T-helper 9 cell (primary cell): ENCODE measurements at places on chromosomes 12 and 14.

GRCh38 chr12:101743242-101743641 is 4.0 kb upstream of the SYCP3 start:
- no peak for DNase-seq

GRCh38 chr12:106633451-106633823 is 50.6 kb downstream of the RFX4 start:
- DNase-seq, result no peak

DNA sequence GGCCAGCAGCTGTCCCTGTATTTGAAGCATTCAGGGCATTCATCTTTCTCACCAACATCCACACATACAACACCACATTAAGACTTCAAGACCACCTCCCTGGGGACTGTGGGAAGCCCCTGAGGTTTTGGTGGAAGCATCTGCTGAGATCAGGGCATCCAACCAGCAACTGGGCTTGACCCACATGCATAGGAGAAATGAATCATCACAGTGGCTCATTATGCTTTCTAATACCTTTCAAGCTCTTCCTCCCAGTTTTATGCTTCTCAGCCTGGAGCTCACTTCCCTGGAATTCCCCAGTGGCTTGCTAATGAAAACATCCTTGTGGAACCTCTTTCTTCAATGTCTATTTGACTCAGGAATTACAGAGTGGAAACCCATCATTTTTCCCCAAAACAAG is 21.4 kb upstream of the CMKLR1 start:
- no peak for DNase-seq

DNA sequence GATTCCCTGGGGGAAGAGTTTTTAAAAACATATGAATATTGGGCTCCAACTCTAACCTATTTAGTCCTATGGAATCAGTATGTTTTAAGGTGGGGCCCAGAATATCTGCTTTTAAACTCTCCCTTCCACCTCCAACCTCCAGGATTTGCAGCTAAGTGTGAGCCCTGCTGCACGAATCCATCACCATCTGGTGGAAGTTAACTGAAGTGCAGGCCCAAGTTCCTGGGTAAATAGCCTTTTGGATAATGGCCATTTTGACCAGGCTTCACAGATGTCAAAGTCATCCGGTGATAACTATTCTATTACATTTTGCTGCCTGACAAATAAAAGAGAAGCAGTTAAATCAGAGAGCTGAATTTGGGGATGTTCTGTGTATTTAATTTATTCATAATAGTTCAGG is 58.1 kb upstream of the RMST start:
- no peak for DNase-seq

DNA sequence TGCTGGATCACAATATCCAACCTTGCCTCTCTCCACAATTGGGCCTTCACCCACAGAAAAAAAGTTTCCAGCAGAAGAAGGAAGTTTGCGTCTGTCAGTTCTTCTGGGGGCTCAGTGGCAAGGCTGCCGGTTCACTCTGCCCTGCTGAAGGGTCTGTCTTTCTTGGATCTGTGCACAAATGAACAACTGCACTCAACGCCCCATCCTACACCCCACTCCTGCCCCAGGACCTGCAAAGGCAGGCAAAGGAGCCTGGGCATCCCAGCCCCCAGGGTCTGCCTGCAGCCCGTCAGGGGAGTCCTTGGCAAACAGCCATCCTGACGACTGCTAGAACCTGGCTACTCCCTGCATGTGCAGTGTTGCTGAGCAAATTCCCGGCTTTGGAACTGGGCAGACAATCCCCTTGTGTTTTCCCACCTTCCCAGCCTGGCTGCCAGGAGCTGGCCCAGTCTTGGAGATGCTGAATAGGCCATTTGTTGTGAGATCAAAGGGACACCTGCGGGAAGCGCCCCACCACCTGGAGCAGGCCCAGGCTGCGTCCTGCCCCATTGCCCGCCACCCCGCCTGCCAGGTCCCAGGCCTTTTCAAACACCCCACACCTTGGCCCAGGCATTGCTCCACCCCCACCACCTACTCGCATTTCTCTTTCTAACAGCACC is 311.9 kb downstream of the BCL11B start:
- no peak for DNase-seq

GRCh38 chr14:21098076-21098891 is at the start of gene ZNF219:
TSS of gene ZNF219 (minus strand) at chr14:21098655. CDS start at chr14:21093591, 5,064 bp downstream.
- peak; percentile 50 for DNase-seq

- no peak for DNase-seq
These were observed 376.0 kb downstream of the C12orf75 start for GRCh38 chr12:105706321-105706972.

GRCh38 chr14:76844223-76844622 is 18.0 kb downstream of the LRRC74A start:
- DNase-seq, result peak; percentile 37

DNA sequence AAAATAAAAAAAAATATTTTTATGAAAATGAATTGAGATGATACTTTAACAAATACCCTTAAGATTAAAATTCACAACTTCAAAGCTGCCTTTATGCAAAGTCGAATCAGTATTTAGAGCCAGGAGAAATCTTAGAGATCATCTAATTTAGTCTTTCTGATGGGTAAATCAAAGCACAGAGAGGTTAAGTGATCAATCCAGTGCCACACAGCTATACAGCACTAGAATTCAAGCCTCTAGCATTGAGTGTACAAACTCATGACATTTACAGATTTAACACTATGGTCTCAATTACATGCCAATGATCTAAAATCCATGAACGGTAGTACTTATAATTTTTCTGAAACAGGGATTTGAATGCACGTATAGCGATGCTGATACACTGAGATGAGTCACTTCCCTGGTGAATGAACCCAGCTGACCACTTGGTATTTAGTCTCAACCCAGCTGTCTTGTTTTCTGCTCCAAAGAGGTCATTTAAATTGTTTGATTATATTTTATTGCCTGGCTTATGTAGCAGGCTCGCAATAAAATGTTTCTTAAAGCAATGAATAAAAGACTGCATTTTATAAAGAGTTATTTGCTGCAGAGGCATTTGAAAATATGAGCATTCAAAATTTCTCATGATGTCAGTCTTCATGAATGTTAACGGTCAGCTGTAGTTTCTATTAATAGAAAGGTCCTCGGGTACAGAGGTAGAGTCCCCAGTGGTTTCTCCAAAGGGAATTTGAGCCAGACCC is 152.4 kb upstream of the PRICKLE1 start:
- no peak for DNase-seq

- DNase-seq, result no peak
These were observed 38.2 kb downstream of the TRPV4 start for GRCh38 chr12:109795023-109795422.

DNA sequence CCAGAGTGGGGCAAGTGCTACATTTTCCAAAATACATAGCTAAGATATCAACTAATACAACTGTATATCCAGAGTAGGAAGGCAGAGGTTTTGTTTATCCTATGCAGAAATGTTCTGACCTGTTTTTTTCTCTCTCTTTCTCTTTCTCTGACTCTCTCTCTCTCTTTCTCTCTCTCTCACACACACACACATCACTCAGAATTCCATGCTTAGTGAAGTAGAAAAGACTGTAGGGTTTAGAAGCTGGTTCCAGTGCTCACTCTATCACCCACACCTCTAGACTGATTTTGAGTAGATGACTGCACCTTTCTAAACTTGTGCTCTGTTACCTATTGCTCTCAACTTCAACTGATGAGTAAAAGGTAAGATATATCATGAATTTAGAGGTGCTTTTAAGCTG is 356.7 kb downstream of the LRIG3 start:
- no peak for DNase-seq

GRCh38 chr14:63282997-63283883 is 35.5 kb downstream of the GPHB5 start:
- no peak for DNase-seq

- no peak for DNase-seq
These were observed 9.2 kb downstream of the APOLD1 start for GRCh38 chr12:12794686-12795085.

GRCh38 chr12:52024845-52025230 is 18.1 kb downstream of the TAMALIN start:
- no peak for DNase-seq

DNA sequence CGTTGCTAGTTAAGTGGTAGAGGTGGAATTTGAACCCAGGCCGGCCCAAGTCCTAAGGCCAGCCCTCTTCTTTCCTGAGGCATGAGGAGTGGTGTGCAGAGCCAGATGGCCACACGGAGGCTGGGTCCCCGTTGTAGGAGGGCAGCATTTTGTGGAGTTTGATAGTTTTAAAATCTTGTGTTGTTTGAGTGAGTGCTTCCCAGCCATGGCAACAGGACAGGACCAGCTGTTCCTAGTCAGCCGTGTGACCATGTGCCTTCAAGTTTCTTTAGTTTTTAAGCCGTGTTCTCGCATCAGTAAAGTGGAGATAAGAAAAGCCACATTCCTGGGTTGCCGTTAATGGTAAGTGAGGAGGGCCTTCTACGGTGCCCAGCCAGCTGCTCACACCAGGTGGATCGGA is 44.4 kb downstream of the UBE3B start:
- DNase-seq, result no peak

GRCh38 chr12:116222358-116222757 is 55.1 kb downstream of the MED13L start:
- DNase-seq, result no peak

DNA sequence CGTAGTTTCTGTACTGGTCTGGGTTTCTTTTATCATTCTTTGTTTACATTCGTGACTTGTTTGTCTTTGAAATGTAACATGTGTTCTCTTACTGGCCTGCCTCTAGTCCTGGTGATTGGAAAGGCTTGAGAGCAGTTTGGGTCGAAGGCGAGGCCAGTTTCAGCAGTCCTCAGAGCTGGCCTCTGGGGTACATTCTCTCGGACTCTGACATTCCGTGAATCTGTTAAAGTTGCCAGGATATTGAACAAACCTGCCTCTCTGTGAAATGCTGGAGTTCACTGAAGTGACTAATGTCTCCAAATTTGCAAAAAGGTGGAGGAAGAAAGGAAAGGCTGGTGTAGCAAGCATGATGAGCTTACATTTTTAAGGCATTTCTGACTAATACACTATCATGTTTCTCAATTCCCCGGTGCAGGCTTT is 1.5 kb downstream of the PLEKHA5 start:
- no peak for DNase-seq

DNA sequence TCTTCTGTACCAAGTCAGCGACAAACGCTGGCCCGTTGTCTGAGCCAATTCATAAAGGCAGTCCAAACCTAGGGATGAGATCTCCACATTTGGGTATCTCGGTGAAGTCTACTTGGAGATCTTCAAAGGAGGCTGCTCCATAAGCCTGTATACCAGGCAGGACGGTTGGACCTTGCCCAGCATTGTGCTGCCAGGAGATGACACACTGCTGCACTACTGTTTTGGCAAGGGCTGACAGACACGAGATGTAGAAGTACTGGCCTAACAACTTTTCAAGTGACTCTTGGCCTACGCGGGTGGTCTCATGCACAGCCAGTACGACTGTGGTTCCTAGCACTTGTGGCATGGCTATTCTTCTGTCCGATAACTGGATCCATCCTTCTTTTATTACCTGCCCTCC is 135.3 kb downstream of the SLC38A6 start:
- DNase-seq, result no peak

- DNase-seq, result no peak
These were observed 46.4 kb upstream of the SYT10 start for GRCh38 chr12:33486058-33486457.

DNA sequence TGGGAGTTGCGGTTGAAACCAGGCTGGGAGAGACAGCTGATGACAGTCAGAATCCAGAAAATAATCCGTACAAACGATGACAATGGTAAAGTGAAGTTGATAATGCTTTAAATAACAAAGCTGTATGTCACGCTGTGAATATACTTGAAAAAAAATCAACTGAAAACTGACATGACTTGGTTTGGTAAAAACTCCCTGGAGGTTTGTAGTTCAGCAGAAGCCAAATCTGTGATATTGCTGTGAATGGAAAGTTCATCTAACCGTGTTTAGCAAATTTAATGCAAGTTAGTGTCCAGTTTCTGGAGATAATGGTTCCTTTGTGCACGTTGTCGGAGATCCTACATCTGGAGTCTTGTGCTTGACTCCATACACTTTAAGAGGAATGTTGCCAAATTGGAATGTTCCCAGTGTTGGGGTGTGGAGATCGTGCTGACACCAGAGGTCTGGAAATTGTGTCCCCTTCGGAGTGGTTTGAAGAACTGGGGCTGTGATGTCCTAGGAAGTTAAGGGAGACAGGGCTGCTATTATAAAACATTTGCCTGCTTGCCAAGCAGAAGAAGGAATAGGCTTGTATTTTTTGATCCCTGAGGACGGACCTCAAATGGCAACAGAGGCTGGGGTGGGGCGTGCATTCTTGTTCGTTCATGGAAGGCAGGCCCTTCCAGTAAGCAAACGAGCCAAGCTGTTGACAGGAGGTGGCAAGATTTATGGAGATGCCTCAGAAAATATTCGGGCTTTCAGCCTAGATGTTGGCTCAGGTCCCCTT is 30.6 kb downstream of the PPFIBP1 start:
- no peak for DNase-seq

DNA sequence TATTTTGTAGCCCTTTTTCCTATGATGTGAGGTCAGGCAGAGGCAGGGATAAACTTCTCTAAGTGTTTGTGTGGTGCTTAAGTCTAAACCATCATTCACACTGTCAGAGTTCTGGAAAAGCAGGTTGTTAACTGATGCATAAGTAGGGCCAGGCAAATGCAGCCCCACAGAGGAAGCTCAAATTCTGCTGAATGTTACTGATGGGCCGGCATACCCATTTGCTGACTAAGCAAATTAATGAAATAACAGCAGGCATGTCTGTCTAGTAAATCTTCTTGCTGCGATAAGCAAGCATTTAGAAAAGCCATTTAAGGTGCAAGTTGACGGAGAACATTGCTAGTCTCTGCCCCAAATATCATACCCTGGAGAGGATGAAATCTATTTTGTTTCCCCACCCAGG is 523.2 kb upstream of the CCDC196 start:
- DNase-seq, result no peak

DNA sequence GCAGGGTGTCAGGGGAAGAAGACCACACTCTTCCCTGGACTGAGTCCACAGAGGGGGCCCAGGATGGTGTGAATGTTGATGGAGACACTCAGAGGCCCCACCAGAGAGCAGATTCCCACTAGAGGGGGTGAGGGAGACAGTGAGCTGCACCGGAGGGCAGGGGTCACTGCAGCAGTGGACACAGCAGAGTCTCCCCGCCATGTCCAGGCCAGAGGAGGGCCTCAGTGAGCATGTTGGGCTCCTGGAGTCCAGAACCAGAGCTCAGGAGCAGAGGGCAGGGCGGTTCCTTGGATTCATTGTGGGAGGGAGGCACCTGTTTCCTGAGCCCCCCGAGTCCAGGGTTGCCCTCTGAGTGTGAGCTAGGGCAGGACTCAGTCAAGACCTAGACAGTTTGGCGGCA is 1.8 kb upstream of the KRT82 start:
- no peak for DNase-seq

GRCh38 chr14:75885829-75886228 is 96.0 kb downstream of the TGFB3 start:
- DNase-seq, result no peak

- DNase-seq, result no peak
These were observed 53.8 kb upstream of the CLEC14A start for GRCh38 chr14:38309522-38310277.

GRCh38 chr14:51294951-51295525 is 55.0 kb downstream of the TMX1 start:
- DNase-seq, result no peak

- no peak for DNase-seq
These were observed 95.7 kb downstream of the RFLNA start for GRCh38 chr12:124390442-124391097.
